Thoracic aorta (tissue), 2 donors: ENCODE measurements at places on chromosomes 6 and 20. TPM values are rescaled to one million over a fixed set of nuclear protein-coding genes. Genes with fewer than 3 reads are reported as not detected.

The GSTA3 gene
- total RNA-seq, result not detected

The PLN gene
- 382 TPM for total RNA-seq

The BCAS1 gene
- total RNA-seq, result 3.6 TPM

The SCRT2 gene
- not detected for total RNA-seq

The RAD21L1 gene
- not detected for total RNA-seq

The COL19A1 gene
- total RNA-seq, result 0.07 TPM

The ADGB gene
- total RNA-seq, result not detected

The PARD6B gene
- total RNA-seq, result 10.7 TPM

The TRDN gene
- not detected for total RNA-seq

The MCHR2 gene
- not detected for total RNA-seq

The SOBP gene
- total RNA-seq, result 10.3 TPM

The CASS4 gene
- total RNA-seq, result 3.1 TPM

The HLA-DQA2 gene
- 0.85 TPM for total RNA-seq

The CAGE1 gene
- not detected for total RNA-seq

The RAET1G gene
- not detected for total RNA-seq

The ABHD16A gene
- 52.8 TPM for total RNA-seq

The LY6G6C gene
- total RNA-seq, result not detected

The ZC2HC1B gene
- not detected for total RNA-seq

The NOL4L gene
- 23.7 TPM for total RNA-seq

The GINS1 gene
- total RNA-seq, result 0.41 TPM

The TGM3 gene
- 0.27 TPM for total RNA-seq

The MOG gene
- total RNA-seq, result not detected

The TMX4 gene
- total RNA-seq, result 53.5 TPM

The FOXS1 gene
- total RNA-seq, result 13.9 TPM

The RGL2 gene
- total RNA-seq, result 49.9 TPM

The CDH26 gene
- total RNA-seq, result 2.5 TPM

The PBOV1 gene
- not detected for total RNA-seq

The TFB1M gene
- 6.6 TPM for total RNA-seq
